ENCODE measurements at places on chromosomes 2 and 18. TPM values are rescaled to one million over a fixed set of nuclear protein-coding genes. Genes with fewer than 3 reads are reported as not detected.

- DNase-seq: no peak
These were observed 83.9 kb downstream of the WDSUB1 start for GRCh38 chr2:159202568-159203071.

- no peak for DNase-seq
These were observed 15.4 kb upstream of the IGFBP5 start for GRCh38 chr2:216710551-216711301.

GRCh38 chr2:44450082-44450481 is 88.3 kb downstream of the CAMKMT start:
- DNase-seq: no peak

DNA sequence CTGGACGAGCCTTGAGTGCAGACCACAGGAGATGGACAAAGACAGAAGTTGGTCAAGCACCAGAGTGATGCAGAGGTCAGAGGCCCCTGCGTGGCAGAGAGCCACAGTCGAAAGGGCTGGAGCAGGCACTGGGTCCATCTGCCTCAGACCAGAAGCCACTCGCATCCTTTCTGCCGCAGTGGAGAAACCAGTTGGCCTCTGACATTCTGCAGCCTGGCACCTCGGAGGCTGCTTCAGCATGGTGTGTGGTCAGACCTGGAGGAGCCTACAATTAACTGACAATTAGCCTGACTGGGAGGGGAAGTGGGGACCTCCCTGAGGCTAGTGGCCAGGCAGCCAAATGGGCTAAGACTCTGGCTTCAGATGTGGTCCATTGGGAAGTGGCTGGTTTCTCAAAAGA is 111.1 kb downstream of the SGPP2 start:
- no peak for DNase-seq

DNA sequence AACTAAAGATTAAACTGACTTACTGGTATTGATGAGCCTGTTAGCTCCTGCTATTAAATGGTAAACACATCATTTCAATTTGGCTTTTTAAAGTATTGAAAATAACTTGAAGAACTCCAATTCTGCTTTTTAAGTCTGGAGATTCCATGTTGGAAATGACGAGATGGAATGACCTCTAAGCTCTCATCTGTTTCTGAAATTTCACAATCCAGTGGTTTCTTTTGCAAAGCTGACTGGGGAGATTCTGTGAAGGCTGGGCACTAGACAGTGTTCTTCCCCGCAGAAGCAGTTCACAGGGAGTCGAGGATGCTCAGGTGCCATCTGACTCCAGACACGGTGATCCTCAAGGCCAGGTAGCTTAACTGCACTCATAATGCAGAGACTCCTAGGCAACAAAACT is 44.7 kb downstream of the DHRS9 start:
- DNase-seq: no peak

- DNase-seq: no peak
These were observed 9.0 kb upstream of the MATN3 start for GRCh38 chr2:20021405-20022009.

- no peak for DNase-seq
These were observed 131.0 kb downstream of the PHLPP1 start for GRCh38 chr18:62846313-62846712.

DNA sequence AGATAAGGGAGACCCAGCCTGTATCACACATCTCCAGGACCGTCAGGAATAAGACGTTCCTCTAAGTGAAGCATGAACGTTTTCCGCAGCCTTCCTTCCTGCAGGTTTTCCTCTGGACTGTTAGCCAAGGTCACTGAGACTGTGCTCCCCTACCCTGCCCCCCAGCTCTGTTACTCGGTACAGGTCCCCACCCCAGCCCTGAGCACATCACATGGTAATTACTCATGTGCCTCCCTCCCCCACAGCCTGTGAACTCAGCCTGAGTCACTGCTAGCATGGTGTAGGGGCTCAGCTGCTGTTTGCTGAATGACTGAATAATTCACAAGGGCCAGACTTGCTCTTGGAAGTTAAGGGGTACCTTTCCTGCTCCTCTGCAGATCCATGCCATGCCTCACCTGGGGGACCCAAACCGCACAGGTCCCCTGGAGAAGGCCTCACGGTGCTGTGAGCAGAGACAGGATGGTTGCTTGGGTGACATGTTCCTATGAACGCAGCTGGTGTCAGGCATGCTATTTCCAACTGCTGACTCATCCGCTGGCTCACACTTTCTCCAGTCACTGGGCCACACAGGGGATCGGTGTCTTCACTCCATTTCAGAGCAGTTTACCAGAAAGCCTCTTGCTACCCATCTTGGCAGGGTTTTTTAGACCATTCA is 88.2 kb downstream of the PLB1 start:
- DNase-seq: no peak

DNA sequence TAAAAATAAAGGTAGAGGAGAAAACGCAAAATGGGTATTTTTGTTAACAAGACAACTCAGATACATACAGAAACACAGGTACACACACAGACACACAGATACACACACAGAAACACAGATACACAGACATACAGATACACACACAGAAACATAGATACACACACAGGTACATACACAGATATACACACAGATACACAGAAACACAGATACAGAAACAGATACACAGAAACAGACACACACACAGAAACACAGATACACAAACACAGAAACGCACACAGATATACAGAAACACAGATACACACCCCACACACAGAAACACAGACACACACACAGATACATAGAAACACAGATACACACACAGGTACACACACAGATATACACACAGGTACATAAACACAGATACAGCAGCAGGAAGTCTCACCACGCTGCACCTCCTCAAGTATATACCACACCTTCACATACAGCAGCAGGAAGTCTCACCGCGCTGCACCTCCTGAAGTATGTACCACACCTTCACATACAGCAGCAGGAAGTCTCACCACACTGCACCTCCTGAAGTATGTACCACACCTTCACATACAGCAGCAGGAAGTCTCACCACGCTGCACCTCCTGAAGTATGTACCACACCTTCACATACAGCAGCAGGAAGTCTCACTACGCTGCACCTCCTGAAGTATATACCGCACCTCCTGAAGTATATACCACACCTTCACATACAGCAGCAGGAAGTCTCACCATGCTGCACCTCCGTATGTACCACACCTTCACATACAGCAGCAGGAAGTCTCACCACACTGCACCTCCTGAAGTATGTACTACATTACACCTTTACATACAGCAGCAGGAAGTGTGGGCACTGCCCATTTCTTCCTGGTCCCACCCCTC is 250.5 kb downstream of the HDAC4 start:
- DNase-seq: no peak

GRCh38 chr18:40159141-40160017 is 1795.7 kb upstream of the PIK3C3 start:
- DNase-seq: no peak

DNA sequence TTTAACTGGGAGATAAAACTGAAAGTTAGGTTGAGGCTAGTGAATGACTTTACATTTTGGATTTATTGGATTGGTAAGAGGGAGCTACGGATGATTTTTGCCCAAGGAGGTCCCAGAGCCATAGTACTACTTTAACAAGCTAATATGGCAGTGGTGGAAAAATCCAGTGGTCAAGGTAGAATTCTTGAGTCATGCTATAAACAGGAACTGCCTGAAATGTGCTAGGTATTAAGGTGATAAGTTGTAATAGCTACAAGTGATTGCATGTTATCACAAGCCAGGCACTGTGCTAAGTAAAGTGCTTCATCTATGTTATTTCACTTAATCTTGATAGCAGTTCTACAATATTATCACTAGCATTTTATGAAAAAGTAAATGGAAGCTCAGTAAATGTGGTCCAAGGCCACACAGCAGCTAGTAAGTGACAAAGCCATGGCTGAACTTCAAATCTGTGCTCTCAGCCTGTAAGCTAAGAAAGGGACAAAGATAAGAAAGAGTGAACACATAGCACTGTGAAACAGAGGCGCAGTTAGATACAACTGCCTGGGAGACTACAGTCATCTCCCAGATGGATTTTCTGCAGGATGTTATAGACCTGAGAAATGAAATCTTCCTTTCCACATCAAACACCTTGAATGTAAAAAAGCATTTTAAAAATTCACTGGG is 469.6 kb downstream of the TGIF1 start:
- no peak for DNase-seq

GRCh38 chr2:199428291-199428690 is 29.4 kb downstream of the SATB2 start:
- DNase-seq: no peak

GRCh38 chr18:62264984-62265383 is 60.1 kb upstream of the TNFRSF11A start:
- no peak for DNase-seq

GRCh38 chr2:134117676-134118075 is 136.2 kb upstream of the MGAT5 start:
- DNase-seq: no peak

DNA sequence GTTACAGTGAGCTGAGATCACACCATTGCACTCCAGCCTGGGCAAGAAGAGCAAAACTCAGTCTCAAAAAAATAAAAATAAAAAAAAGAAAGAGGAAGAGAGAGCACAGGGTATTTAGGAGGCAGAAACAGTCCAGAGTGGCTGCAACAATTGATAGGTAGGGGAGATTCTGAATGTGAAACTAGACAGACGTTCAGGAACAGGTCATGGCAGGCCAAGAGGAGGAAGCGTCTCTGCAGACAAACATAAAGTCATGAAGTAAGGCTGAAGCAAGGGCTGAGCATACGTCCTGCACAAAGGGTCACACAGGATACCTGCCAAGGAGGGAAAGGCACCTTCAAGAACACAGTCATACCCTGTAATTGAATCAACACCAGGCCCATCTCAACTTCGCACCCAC is 64.1 kb upstream of the ZNF532 start:
- DNase-seq: no peak

The DES gene
- not detected for total RNA-seq

The POMC gene
- 6.5 TPM for total RNA-seq

The RPRM gene
- 3.1 TPM for total RNA-seq

The NTSR2 gene
- not detected for total RNA-seq

The ITGB6 gene
- total RNA-seq: 7.0 TPM

The REG1B gene
- total RNA-seq: not detected

The IL36RN gene
- 0.13 TPM for total RNA-seq

The EDAR gene
- total RNA-seq: 0.69 TPM

The DSG4 gene
- not detected for total RNA-seq

The GRHL1 gene
- 14.4 TPM for total RNA-seq

Measured in progenitor cell of endocrine pancreas (in vitro differentiated cells).